ENCODE measurements at places on chromosomes 2 and 18. TPM values are rescaled to one million over a fixed set of nuclear protein-coding genes. Genes with fewer than 3 reads are reported as not detected.

Gene DNAJC5G
- total RNA-seq = not detected

Gene C2orf74
- total RNA-seq = 3.8 TPM

Gene MOGAT1
- total RNA-seq = not detected

Gene PLB1
- total RNA-seq = 9.2 TPM

Gene FAM110C
- total RNA-seq = 0.52 TPM

Gene ALK
- total RNA-seq = not detected

Gene HOXD4
- total RNA-seq = 0.21 TPM

Gene C1QL2
- not detected for total RNA-seq

Gene STK16
- 18.5 TPM for total RNA-seq

Gene NUP35
- 13.7 TPM for total RNA-seq

Gene UGT1A8
- total RNA-seq = not detected

Gene PSMA8
- 0.42 TPM for total RNA-seq

Gene NAGK
- 25.7 TPM for total RNA-seq

Gene RTP5
- 0.21 TPM for total RNA-seq

Gene IWS1
- 30.9 TPM for total RNA-seq

Gene OTOS
- total RNA-seq = not detected

Gene PCARE
- total RNA-seq = under 0.01 TPM

Gene IL1R2
- 1.4 TPM for total RNA-seq

Gene ITSN2
- total RNA-seq = 102 TPM

Gene GATA6
- 0.10 TPM for total RNA-seq

Data from mononuclear cell (primary cell).